Activated effector memory CD4-positive, alpha-beta T cell treated with Interleukin-2 at 50 U/mL for 16 hours (primary cell): ENCODE measurements at places on chromosomes 12 and 14.

GRCh38 chr12:28079539-28079938 is 107.0 kb upstream of the PTHLH start:
- no peak for DNase-seq

DNA sequence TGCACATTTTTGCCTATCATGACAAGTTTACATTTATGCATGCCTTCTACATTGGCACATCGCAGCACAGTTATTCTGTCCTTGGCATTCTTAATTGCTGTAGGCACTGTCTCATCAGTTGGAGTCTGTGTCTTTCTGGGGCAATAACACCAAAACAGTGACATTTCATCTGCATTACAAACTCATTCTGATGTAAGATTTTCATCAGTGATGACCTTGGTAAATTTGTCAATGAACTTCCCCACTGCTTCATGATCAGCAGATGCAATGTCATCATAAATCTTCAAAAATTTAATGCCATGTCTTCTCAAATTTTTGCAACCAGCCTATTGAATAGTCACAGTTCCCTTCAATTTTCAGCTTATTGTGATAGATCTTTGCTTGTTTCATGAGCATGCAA is 85.5 kb downstream of the CAPZA3 start:
- no peak for DNase-seq

DNA sequence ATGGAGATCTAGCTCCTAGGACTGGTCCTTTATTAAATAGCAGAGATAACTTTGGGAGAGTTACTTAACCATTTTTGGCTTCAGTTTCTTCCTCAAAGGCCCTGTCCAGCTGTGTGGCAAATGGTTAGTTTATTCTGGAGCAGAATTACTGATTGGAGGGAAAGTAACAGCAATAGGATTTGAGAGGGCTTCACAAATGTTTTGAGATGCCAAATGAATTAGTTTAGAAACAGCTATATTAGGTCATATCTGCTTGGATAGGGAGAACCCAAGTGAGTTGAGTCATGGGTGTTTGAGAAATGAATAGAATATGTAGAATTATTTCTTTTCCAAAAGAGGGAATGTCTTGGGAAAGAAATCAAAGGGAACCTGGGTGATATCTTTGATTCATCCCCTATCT is 17.5 kb downstream of the RASSF3 start:
- no peak for DNase-seq

GRCh38 chr12:57693317-57693658 is 644 bp upstream of the OS9 start:
- DNase-seq: no peak

DNA sequence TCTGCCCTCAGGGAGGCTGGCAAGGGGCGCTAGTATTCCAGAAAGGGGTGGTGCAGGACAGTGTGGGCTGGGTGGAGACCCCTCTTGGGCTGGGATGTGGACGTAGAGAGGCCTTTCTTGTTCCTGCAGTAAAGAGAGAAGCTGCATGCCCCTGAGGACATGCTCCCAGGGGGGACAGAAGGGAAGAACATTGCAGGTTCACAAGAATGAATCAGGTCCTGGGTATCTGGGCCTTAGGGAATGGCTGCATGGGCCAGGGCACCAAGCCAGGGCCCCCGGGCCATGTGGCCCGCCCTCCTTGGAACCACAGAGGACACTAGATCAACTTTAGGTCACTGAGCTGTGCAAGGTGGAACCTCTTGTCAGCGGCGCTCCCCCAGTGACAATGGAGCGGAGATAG is 51.8 kb downstream of the ZNF664 start:
- no peak for DNase-seq

DNA sequence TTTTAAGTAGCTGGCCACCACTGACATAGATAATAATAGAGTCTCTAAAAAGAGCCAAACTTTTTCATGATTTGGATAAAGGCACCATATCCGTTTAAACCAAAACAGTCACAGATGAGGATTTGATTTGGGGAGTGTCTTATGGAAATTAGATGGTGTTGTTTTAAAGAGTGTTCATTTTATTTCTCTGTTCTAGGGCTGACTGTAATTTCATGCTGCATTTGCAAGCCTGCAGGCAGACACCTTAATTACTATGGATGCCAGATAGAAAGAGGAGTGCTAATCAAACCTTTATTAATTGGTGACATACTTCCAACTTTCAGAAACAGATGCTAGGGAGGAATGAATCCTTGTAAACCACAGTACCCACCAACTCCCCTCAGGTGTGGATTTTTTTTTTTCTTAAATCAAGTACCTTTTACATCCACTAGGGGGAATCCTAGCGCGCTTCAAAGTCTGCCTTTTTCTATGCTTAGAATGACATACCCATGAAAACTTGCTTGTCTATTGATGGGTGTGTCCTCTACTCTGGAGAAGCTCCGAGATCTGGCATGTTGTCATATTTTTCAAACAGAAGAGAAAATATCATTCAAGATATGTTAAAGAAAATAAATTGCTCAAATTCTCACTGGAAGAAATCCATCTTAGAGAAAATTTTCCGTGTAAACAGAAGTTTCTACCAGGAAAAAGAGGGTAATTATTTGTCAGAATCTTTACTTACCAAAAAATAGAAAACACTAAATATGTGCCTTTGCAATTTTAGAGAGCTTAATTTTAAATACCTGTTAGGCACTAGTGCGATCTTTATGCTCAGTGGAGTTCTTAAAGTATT is 14.2 kb upstream of the PLXNC1 start:
- no peak for DNase-seq

DNA sequence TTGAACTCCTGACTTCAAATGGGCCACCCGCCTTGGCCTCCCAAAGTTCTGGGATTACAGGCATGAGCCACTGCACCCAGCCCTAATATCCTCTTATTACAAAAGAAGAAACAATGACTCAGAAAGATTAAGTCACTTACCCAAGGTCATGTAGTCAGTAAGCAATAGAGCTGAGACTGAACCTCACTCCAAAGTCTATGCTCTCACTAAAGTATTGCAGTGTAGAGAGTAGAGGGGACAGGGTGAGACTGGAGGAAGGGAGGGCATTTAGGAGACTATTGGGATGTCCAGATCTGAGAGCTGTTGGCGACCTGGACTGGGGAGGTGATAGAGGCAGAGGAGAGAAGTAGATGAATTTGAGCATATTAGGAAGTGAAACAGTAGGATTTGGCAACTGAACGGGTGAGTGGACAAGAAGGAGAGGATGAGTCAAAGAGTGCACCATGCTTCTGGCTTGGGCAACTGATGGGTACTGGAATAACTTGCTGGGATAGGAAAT is 11.8 kb downstream of the P2RX7 start:
- DNase-seq: no peak

GRCh38 chr14:80291101-80291500 is 79.8 kb upstream of the DIO2 start:
- no peak for DNase-seq

DNA sequence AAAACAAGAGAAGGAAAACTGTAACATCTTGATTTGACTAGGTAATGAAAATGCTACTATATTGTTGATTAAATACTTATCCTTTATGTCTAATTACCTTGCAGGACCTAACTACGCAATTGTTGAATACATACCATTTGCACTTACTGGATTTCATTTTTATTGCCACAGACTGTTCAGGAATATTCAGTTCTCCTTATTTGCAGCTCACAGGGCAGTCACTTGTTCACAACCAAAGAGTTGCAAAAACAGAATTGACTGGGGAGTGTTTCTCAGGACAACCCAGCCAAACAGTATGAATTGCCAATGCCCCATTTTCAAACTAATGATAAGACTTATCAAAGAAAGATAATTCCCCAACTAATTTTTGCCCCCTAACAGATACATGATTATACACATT is 49.4 kb downstream of the CIT start:
- no peak for DNase-seq

DNA sequence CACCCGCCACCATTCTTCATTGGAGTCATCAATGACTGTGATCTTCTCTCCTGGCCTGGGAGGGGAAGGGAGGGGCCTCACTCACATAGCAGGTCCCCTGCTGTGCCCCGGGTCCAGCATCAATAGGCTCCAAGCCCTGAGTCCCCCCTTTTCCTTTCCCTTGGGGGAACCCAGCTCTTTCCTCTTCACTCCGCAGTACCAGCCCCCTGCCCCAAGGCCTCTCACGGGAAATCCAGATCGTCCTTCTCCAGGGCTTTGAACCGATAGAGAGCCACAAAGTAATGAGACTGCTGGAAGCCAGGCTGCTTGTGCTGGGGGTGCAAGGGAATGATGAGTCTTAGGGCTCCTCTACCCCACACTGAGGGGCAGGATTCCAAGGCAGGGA is 6.7 kb downstream of the STAC3 start:
- DNase-seq: no peak

GRCh38 chr14:26138764-26139445 is 458.9 kb downstream of the NOVA1 start:
- no peak for DNase-seq

DNA sequence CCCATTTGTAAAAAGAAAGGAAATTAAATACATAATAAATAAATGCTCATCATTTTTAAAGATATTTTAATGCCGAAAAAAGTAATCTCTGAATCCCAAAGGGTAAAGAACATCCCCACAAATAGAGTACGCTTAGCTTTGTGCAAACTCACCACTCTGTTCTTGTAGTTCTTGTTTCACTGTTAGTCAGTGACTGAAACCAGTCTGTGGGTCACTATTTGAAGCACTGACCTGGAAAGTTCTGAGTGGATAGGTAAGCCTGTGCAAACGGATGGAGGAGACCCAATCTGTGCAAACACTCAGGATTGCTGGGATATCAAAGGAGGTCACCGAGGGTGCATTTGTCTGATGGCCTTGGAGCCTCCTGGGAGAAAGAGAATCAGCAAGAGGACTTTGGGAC is 68.1 kb upstream of the TSPAN11 start:
- no peak for DNase-seq

DNA sequence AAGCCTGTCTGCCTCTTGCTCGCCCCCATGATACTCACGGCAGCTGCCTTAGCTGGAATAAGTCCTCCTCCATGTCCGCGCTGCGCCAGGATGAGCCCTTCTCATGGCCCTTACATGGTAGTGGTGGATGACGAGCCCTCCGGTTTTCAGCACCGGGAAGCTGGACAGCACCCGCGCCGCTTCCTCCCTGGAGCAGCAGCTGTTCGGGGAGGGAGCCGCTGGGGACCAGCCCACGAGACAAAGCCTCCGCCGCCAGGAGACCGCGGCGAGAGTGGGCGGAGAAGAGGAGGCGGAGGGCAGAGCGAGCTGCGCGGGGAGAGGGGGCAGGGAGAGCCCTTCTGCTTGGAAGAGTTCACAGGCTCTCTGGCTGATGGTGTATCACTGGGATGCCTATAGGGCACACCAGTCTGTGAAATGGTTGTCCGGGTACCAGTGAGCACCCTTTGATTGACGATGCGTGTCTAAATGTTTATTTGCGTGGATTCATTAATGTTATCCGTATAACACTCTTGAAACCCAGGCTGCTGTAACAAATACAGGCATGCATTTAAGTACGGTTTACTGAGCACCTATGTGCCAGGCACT is at the start of gene SVOP:
TSS of gene SVOP (minus strand) at position 273 of the 585 bp plus-strand sequence. CDS start at position 73, 200 bp downstream.
- no peak for DNase-seq

- no peak for DNase-seq
Observed at GRCh38 chr12:100706033-100706432, 88.5 kb upstream of the ANO4 start.

GRCh38 chr14:104147346-104148125 is 9.1 kb downstream of the KIF26A start:
- DNase-seq: no peak

GRCh38 chr14:67512463-67513310 is 20.4 kb upstream of the PLEKHH1 start:
- DNase-seq: no peak

- DNase-seq: no peak
Observed at GRCh38 chr12:27236498-27236897, 7.6 kb upstream of the STK38L start.

GRCh38 chr14:94689218-94689984 is 77.2 kb downstream of the SERPINA3 start:
- peak; percentile 19 for DNase-seq

DNA sequence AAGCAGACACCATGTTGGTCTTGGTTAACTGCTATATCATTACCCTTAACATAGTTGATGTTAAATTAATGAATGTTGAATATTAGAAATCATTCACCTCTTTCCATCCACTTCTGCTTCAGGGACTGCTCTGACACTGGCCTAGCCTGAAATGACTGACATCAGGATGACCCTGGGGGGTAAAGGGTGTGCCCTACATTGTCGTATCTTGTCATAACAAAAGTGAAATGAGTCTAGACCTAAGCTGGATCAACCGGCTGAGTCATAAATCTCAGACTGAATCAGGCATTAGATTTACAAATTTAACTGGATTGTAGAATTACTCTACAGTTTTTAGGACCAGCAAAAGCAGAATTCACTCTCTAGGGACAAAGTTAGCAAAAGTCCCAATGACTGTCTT is 35.3 kb downstream of the KICS2 start:
- DNase-seq: no peak

DNA sequence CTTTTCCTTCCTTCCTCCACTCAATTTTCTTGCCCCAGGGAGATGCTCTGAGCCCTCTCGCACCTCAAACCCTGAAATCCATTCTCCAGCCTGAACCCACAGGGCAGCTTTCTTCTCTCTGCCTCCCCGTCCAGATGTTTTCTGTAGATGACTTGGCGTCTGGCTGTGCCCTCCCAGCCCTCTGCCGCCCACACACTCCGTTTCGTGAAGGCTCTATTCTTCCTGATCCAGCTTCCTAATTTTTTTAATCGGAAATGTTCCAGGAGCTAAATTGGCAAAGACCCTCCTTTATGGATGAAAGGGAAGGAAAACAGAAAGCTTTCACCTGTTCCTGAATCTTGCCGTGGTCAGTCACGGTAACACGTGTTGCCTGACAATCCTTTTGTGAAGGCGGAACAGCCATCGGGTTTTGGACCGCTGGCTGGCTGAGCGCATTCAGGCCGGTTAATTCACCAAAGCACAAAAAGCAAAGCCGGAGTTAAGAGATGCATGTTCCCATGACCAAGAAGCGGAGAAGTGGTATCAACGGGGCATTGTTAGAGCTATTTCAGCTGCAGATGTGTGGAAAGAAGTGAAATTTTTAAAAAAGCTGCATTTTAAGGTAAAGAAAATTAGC is 70.2 kb upstream of the FBRSL1 start:
- DNase-seq: no peak

- DNase-seq: no peak
Observed at GRCh38 chr14:93901813-93902212, 25.3 kb upstream of the FAM181A start.

DNA sequence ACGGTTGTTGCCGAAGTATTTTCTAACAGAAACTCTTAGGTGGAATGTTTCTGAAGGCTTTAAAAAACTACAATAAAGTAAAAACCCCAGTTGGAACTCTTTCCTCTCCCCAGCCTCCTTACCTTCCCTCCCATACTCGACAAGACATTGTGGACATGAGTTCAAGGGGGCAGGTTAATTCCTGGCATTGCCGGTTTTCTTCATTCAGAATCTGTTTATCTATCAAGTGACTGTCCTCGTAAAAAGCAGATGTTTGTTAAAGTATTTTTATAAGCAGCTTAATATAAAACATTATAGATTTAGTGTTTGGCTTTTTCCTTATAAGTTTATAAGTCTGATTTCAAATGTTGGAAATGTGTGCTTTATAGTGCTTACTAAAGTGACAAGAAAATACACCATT is 30.7 kb downstream of the PARP11 start:
- no peak for DNase-seq

DNA sequence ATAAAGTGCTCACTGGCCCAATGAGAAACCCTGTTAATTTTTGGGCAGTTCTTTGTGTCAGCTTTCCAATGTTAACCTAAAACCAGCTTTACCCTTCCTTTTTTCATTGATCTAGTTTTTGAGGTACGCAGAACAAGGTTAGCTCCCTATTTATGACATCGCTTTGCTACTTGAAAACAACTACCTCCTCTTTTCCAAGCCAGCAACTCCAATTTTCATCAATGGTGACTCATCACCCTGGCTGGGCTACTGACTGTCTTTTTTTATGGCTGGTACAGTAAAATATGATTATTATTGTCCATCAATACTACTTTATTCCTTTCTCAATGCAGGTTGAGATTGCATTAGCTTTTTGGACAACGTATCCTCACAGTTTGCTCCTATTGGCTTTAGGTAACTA is 22.5 kb upstream of the AKAP6 start:
- no peak for DNase-seq
